ENCODE measurements at places on chromosomes 16 and 17. TPM values are rescaled to one million over a fixed set of nuclear protein-coding genes. Genes with fewer than 3 reads are reported as not detected.

GRCh38 chr16:49376206-49376605, 2.6 kb downstream of the C16orf78 start:
- DNase-seq = no peak

- no peak for DNase-seq
These were observed 13.1 kb downstream of the CORO7 start for GRCh38 chr16:4403133-4403949.

GRCh38 chr16:48561960-48562393, 48.0 kb downstream of the N4BP1 start:
- DNase-seq = no peak

DNA sequence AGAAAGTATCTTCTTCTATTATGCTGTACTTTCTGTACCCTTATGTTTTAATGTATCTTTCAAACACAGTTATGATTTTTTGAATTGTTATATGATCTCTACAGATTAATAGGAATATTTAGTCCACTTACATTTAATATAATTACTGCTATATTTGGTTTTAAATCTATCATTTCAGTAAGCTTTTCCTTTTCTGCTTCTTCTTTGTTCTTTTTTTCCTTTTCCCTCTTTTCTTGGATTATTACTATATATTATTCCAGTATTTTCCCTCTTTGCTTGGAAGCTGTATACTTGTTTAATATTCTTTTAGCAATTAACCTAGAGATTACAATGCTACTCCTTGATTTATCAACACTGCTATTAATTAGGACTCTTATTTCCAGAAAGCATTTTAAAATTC, 13.5 kb downstream of the TLE7 start:
- no peak for DNase-seq

Gene HCRT
- total RNA-seq = not detected

Data from kidney epithelial cell (primary cell).